Fibroblast of skin of scalp (primary cell): ENCODE measurements at places on chromosomes 13 and 19.
A peak's percentile ranks its signal among the peaks of the same experiment; 100 is the strongest.

DNA sequence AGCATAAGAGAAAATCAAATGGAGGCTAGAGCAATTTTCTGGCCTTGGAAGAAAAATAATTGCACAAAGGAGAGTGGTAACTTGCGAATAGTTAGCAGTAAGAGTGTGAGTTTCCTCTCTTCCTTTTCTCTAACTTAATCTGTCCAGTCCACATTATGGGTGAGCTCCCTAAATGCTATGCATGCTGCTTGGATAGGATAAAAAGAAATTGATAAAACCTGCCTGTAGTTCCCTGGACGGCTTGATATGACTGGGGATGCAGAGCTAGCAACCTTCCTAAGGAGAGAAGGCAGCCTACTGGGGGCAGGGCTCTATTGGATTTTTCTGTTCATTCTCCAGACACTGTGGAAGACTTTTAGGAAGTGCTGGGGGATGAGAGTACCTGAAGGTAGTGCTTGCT is 311.3 kb downstream of the LMO7 start:
- no peak for DNase-seq

GRCh38 chr13:73240193-73240592 is 181.4 kb downstream of the KLF5 start:
- DNase-seq = no peak

DNA sequence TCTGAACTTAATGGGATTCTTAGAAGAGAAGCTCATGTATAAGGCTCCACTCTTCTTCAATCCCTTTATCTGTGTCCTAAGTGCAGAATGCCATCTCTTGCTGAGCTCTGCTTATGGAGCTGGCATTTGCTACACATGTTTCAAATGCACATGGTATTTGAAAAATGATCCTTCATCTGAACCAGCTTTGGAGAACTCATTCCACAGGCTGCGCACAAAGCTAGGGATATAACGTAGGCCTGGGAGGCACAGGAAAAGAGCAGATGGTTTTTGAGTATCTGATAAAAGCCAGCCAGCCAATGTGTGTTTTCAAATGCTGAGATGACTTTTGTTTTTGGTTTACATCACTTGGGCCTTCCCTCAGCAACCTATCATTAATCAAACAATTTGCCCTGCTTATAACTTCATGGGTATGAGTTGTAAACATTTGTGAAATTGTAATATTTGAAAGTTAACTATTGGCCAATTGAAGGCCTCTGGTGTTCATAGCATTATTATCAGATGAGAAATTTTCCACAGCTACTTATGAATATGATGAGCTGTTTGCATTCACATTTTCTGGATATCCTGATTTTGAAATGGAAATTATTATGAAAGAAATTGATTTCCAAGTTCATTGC is 729.0 kb downstream of the FGF9 start:
- DNase-seq = no peak

DNA sequence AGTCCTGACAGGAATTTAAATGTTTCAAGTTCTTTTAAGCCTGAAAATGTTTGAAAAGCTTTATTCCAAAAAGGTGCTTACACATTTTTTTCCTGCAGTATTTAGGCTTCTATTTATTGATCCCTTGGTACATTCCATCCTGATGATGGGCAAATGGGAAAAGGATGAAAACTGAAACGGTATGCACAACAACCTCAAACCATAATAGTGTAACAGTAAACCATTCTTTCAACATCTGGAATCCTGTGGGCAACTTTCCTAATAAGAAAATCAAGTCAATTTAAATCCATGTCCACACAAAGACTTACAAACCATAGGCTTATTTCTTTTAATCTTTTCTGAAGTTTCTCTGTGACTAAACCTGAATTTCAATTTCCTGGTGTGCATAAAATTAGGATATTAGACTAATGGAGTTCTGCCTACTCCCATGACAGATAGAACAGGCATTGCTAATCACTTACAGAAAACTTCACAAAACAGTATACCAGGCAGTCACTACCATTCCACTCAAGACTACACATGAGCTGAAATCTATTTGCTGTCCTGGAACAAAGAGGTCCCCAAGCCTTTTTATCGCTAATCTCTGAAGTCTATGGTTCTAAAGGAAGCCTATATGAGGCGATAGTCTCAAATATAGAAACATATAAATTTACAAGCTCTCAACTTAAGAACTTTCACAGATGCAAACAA is 103.3 kb downstream of the DLEU7 start:
- peak; percentile 54 for DNase-seq

DNA sequence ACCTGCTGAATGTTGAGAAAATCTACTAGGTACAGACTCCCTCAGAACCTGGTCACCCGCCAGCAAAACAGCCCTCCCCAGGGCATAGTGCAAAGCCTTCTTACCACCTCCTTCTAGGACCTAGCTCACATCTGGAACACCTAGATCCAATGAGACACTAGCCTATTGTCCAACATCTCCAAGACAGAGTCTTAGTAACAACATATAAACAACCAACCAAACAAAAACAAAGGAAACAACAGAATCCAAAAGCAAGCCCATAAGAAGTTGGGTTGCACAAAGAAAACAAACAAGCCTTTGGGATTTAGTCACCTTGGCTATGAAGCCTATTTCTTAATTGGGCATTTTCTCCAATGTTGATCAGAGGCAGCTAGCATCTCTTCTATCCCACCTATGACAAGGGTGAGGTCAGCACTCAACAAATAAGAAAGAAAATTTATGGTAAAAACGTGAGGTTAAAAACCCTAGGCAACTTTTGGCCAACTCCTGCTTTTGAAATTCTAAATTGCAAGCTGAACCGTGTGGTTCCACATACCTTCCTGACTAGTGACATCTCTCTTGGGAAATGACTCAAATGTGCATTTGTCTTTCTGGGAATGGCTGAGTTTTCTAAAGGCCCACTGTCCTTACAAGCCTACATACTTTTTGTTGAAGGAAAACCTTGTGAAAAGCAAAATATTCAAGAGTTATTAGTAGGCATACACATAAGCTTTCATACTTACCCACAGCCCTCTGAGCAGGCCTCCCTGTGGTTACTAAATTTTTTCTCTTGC is 66.7 kb downstream of the FAM216B start:
- peak; percentile 98 for DNase-seq

GRCh38 chr19:17305216-17305516 is 506 bp upstream of the MRPL34 start:
- no peak for DNase-seq

GRCh38 chr13:43751624-43752023 is 35.1 kb downstream of the ENOX1 start:
- peak; percentile 28 for DNase-seq

DNA sequence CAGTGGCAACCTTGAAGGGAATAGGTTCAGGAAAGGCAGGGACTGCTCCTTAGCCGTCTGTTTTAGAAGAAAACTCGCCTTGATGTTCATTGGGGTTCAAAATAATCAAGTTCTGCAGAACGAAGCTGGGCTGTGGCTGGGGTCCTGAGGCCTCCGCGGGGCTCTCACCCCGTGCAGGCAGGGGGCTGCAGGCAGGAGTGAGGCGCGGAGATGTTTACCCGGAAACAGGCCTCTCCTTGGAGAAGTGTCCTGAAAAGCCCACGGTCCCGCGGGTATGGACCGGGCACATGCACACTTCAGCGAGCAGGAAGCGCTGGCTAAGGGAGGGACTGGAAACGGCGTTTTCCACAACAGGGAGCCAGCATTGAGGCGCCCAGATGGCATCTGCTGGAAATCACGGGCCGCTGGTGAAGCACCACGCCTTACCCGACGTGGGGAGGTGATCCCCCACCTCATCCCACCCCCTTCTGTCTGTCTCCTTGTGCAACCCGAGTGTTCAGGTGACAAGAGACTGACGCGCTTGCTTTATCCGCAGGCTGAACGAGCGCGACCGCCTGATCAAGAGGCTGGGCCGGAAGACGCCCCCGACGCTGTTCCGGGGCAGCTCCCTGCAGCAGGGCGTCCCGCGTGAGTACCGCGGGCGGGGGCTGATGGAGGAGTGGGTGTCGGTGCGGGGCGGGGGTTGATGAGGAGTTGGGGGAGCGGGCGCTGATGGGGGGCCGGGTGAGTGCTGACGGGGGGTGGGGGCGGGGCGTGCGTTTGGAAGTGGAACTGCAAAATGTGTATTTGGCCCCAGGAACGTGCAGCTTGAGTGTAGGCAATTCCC is 39.6 kb downstream of the SHISA2 start:
- DNase-seq = no peak

- DNase-seq = peak; percentile 57
Measured at GRCh38 chr13:113904411-113904810, 40.5 kb upstream of the GAS6 start.

DNA sequence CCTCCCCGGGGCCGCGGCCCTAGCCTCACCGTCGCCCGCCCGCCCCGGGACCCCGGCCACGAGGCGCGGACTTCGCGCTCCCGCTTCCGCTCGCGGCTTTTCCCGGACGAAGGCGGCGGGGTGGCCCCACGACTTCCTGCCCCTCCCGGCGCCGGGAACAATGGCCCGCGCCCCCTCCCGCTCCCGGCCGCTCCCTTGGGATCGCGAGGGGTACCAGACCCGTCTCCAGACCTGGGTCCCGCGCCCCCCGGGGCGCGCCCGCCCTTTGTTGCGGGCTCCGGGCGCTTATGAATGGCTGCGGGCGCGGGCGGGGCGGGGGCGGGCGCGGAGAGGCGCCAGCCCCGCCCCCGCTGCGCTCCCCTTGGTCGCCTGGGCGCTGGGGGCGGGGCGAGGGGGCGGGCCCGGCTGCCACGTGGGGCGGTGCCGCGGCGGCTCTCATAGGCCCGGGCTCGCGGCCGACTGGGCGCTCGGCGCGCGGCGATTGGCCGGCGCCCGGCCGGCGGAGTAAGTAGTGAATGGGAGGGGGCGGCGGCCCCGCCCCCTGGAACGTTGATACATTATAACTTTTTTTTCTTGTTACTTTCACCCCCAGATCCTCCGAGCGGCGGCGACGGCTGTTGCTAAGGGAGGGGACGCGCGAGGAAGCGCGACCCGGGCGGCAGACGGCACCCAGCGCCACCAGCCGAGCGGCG is 1.1 kb downstream of the MIDN start:
- DNase-seq = peak; percentile 98

DNA sequence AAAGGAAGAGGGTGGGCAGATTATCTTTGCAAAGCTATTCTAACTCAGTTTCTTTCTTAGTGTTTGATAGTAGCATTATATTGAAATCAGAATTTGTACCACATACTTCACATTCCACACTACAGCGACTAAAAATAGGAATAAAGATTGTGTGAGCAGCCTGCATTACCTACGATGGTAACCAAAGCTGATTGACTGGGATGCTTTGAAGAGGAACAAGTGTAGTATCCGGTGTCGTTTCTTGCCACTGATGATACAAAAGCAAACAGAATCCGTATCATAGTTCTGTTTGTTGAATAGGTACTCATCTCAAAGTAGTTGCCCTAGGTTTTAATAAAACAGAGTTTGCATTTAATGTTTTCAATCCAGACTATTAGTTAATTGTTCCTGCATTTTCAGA is 51.2 kb downstream of the FLT3 start:
- no peak for DNase-seq

GRCh38 chr13:27359199-27359821 is 65.1 kb upstream of the GTF3A start:
- peak; percentile 60 for DNase-seq

DNA sequence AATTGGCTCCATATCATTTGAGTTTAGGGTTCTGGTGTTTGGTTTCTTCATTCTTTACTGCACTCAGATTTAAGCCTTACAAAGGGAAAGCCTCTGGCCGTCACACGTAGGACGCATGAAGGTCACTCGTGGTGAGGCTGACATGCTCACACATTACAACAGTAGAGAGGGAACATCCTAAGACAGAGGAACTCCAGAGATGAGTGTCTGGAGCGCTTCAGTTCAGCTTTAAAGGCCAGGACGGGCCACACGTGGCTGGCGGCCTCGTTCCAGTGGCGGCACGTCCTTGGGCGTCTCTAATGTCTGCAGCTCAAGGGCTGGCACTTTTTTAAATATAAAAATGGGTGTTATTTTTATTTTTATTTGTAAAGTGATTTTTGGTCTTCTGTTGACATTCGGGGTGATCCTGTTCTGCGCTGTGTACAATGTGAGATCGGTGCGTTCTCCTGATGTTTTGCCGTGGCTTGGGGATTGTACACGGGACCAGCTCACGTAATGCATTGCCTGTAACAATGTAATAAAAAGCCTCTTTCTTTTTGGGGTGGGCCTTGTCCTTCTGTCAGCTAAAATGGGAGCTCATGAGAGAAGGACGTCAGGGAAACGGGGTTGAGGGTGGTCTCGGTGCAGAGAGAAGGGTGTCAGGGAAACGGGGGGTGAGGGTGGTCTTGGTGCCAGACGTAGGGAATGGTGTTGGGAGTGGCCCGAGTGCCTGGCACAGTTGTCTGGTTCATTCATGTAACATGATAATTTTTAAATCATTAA is 26.0 kb downstream of the LAMP1 start:
- no peak for DNase-seq

DNA sequence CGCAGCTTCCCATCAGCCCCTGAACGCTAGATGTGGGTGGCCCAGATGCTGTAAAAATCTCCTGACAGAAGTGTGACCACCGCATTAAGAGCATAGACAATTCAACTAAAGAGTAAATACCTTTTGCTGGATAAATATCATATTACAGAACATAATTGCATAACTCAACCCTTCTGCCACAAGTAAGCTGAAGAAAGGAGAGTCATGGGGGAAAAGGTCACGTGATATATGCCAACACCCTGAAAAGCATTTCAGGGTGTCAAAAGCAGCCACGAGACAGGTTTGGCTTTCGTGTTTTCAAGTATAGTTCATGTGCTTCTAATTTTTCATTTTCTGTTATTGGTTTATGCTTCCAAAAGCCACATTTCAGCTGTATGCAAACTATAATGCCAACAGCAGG is 71.3 kb downstream of the LHFPL6 start:
- DNase-seq = peak; percentile 34

- DNase-seq = no peak
Measured at GRCh38 chr19:17406887-17407196, 1.4 kb upstream of the BST2 start.

DNA sequence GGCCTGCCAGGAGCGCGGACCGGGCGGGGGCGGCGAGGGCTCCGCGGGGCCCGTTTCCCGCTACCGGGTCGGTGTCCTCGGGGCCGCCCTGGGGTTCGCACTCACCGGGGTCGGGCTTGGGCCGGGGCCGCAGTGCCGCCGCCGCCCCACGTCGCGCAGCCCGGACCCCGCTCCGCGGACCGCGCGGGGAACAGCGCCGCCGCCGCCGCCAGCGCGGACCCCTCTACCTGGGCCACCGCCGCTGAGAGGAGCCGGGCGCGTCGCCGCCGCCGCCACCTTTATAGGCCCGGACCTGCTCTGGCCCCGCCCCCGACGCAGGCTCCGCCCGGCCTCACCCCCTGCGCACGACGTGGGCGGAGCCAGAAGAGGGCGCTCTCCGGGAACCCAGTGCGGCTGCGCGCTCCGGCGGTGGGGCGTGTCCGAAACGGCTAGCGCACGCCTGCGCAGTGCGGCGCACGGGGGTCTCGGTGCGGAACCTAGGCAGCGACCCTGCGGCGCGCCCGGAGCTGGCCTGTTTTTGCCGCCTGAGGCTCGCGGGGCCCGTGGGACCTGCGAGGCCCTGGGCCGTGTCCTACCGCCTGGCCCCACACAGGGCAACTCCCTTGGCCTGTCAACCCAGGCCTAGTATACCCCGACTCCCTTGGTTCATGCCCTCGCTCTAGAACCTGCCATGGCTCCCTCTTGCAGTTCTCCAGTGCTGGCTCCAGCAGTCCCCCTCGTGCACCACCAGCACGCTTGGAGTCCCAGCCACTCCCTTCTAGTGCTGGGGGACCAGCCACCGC is at the start of gene MKNK2:
Gene MKNK2 (minus strand): TSS at position 254 of the 782 bp plus-strand sequence. CDS start 393 bp downstream, outside the sequence.
- DNase-seq = peak; percentile 89
